ENCODE measurements at places on chromosomes 11 and 22. TPM values are rescaled to one million over a fixed set of nuclear protein-coding genes. Genes with fewer than 3 reads are reported as not detected.

Gene RAB36
- total RNA-seq: 2.1 TPM

Gene CD3D
- total RNA-seq: not detected

Gene MB
- 0.37 TPM for total RNA-seq

Gene MMP11
- total RNA-seq: 2.0 TPM

Gene MRGPRX3
- not detected for total RNA-seq

Gene PATL1
- total RNA-seq: 59.8 TPM

GRCh38 chr11:47672283-47672730 lies 29.9 kb upstream of the MTCH2 start:
- DNase-seq: no peak
- H3K4me1 ChIP-seq: peaks cover 8% of the 10 kb centered on the region
- H3K27me3 ChIP-seq: no peaks in the 10 kb centered on the region
- no peak overlapping the region for H3K27ac ChIP-seq

DNA sequence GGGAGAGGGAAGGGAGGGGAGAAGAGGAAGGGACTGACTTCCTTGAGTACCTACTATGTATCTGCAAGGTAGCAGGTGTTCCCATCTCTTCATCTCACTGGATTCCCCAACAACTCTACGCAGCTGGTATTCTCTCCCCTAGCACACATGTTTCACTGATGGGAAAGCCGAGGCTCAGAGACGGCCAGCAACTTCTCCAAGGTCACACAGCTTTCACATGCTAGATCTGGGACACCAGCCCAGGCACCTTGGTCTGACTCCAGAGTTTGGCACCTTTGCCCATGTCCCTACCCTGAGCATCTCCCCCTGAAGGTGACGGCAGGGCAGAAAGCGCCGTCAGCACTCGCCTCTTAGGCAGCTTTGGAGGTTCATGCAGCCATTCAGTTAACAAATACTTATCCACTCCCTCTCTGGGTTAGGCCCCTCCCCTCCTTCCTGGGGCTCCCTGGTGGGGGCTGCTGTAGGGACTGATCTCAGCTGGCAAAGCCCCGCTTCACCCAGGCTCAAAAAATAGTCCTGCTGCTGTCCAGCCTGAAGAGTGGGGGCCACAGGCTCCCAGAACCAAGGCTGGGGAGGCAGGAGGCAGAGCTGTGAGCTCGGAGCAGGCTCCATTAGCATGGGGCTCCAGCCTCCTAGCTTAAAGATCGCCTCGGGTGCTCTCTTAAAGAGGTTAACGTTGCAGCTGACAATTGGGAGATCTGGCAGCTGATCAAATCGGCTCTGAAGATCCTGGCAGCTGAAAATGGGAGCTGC lies 79.4 kb downstream of the IGLL1 start:
- H3K27me3 ChIP-seq: peaks cover 20% of the 10 kb centered on the region
- no peaks in the 10 kb centered on the region for H3K36me3 ChIP-seq
- H3K27ac ChIP-seq: no peak overlapping the region
- no peak overlapping the region for H3K4me3 ChIP-seq
- no peaks in the 10 kb centered on the region for H3K4me1 ChIP-seq

Measured in Calu3 (cell line).